ENCODE measurements at places on chromosomes 7 and 10. TPM values are rescaled to one million over a fixed set of nuclear protein-coding genes. Genes with fewer than 3 reads are reported as not detected.

Gene EIF4EBP2
- 21.8 TPM for total RNA-seq

Gene CTAGE4
- 0.17 TPM for total RNA-seq

Gene NACAD
- total RNA-seq: 1.3 TPM

Gene MYPN
- under 0.01 TPM for total RNA-seq

Gene ZNF438
- total RNA-seq: 3.9 TPM

Gene GDF10
- total RNA-seq: 25.1 TPM

Gene ANKRD61
- total RNA-seq: 0.26 TPM

Gene ADRB1
- total RNA-seq: not detected

Gene PTN
- total RNA-seq: 13.9 TPM
